ENCODE measurements at places on chromosomes 4 and X. TPM values are rescaled to one million over a fixed set of nuclear protein-coding genes. Genes with fewer than 3 reads are reported as not detected.

DNA sequence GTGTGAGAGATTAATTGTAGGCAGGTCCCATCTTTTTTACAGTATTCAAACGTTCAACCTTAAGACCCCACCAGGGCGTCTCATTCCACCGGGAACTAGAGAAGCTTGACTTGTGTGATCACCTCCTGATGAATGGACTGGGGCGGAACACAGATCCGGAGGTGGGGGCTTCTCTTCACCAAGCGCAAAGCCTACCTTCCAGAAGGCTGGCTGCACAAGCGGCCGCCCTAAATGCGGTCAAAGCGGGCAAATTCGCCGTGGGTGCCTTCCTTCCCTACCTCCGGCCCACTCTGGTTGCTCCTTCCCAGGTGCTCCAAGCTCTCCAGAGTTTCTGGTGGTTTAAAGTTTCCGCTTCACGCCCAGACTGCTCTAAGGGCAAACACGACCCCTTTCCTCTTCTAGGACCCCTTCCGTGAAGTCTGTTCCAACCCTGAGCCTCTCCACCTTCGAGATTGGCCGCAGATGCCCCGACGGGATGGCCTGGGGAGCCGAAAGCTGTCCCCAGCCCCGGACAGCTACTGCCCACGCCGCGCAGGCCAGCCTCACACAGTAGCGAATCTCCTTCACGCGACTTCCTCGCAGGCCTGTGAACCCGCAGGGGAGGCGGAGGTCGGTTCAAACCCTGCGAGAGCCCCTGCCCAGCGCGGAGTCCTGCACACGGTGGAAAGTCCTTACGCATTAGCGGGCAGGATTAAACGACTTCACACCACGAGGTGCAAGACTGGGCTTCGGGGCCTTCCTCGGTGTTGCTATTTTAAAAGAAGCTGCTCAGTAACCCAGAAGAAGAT is 1.6 kb upstream of the WWC2 start:
- no peaks in the 10 kb centered on the region for H3K4me1 ChIP-seq
- H3K4me3 ChIP-seq: no peak overlapping the region
- H3K36me3 ChIP-seq: no peaks in the 10 kb centered on the region
- DNase-seq: no peak

Gene TBC1D8B
- total RNA-seq: 0.23 TPM

GRCh38 chr4:127965803-127966175 is 583 bp downstream of the ABHD18 start:
- H3K4me1 ChIP-seq: peaks cover 36% of the 10 kb centered on the region
- H3K4me3 ChIP-seq: peak overlapping the region; percentile 97
- peaks cover 22% of the 10 kb centered on the region for H3K36me3 ChIP-seq
- peak overlapping the region; percentile 99 for H3K27ac ChIP-seq

DNA sequence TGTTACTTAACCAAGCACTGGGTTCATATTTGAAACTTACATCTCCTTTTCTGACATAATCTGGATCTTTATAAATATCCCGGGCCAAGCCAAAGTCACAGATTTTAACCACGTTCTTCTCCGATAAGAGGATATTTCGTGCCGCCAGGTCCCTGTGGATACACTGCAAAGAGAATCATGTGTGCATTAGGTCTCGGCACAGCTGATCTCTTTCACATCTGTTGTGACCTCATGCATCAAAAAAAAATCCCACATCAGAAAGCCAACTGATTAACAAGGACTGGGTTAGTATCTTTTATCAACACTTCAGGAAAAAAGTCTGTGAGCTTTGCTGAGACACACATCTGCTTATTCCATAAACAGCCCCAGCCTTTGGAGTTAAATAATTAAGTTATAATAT is 35.5 kb downstream of the KDR start:
- no peak overlapping the region for H3K4me3 ChIP-seq
- no peak for DNase-seq
- H3K4me1 ChIP-seq: no peaks in the 10 kb centered on the region
- H3K27ac ChIP-seq: no peak overlapping the region
- no peaks in the 10 kb centered on the region for H3K27me3 ChIP-seq

DNA sequence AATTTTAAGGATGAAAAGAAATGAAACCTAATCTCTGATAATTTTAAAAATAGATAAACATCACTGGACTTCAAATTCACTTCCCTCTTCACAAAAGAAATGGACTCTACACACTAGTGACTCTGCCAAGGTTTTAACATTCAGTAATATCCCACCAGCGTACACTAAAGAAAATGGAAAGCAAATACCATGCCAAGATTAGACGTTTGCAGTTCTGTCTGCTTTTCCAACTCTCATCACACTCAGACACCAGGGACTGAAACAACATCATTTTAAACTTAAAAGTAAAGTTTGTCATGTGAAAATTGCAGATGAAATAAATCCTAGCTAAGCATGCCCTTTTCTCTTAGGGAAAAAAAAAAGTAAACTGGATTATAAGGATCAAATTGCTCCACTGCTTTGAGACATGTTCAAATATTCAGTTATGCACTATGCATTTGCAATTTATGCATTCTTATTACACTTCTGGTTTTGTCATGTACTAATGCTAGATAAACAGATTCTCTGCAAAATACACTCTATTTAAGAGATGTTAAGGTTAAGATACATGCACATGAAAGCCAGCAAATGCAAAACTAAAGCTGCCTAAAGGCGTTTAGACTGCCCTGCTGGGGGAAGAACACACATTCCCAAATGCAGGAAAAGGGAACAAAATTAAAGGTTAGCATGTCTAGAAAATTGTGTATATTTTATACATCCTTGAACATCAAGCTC is 534.4 kb upstream of the EPHA5 start:
- no peaks in the 10 kb centered on the region for H3K27me3 ChIP-seq
- H3K4me1 ChIP-seq: no peaks in the 10 kb centered on the region
- no peaks in the 10 kb centered on the region for H3K36me3 ChIP-seq
- DNase-seq: no peak
- no peak overlapping the region for H3K27ac ChIP-seq

DNA sequence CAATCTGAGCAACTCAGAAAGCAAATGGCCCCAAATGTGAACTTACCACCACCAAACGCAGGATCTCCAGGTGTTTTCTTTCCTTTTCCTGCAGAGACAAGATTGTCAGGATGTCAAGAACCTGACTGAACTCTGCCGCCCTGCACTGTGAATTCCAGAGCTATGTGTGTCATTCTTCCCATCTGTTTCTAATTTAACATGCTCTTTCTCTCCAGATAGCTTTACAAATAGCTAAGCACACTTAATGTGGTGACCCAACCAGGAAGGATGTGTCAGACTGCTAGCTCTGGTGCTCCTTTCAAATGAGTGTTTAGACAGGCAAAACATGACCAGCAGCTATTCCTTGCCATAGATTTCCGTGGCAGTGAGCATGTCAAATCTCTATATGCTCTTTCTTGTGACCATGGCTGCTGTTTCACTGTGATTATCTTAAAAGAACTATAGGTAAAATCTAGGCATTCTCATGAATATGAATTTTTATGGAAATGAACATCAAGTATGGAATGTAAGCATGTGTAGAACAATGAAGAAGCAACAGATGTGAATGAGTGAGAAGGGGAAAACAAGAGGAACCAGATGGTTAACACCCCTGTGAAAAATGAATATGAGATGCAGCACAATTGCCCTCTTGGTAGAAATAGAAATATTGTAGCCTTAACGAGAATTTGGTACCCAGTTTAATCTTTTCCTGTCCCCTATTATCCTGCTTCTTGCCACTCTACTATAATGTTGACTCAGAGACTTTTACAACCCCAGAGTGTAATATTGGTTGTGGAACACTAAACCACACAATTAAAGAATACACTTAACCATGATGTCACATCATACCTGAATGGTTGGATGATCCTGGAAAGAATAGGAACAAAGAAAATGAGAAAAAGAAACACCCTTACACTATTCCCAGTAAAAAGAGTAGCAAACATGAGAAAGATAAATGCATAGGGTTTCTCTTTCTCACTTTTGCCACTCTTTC is 247.8 kb upstream of the DKK2 start:
- H3K4me3 ChIP-seq: no peak overlapping the region
- H3K27me3 ChIP-seq: no peaks in the 10 kb centered on the region
- no peak overlapping the region for H3K27ac ChIP-seq
- no peak for DNase-seq
- no peaks in the 10 kb centered on the region for H3K36me3 ChIP-seq

Gene FDCSP
- not detected for total RNA-seq

GRCh38 chrX:23773601-23774175 is 9.3 kb upstream of the SAT1 start:
- peaks cover 1% of the 10 kb centered on the region for H3K36me3 ChIP-seq
- peaks cover 23% of the 10 kb centered on the region for H3K4me1 ChIP-seq
- DNase-seq: peak; percentile 68
- peak overlapping the region; percentile 67 for H3K4me3 ChIP-seq

- no peaks in the 10 kb centered on the region for H3K36me3 ChIP-seq
- no peak for DNase-seq
- peaks cover 3% of the 10 kb centered on the region for H3K4me1 ChIP-seq
- no peak overlapping the region for H3K4me3 ChIP-seq
- no peaks in the 10 kb centered on the region for H3K27me3 ChIP-seq
Measured at GRCh38 chr4:113783701-113784100, 22.2 kb upstream of the CAMK2D start.

- DNase-seq: no peak
- no peaks in the 10 kb centered on the region for H3K36me3 ChIP-seq
- H3K27me3 ChIP-seq: no peaks in the 10 kb centered on the region
- H3K4me1 ChIP-seq: no peaks in the 10 kb centered on the region
- no peak overlapping the region for H3K27ac ChIP-seq
Measured at GRCh38 chrX:68043713-68044438, 389.4 kb downstream of the OPHN1 start.

Data from activated CD8-positive, alpha-beta T cell treated with anti-CD3 and anti-CD28 coated beads, Interleukin-2, amount 10 ng/mL, durations not matched to agents 7 days and 5 days (primary cell).